ENCODE measurements at places on chromosomes 2 and 18.

DNA sequence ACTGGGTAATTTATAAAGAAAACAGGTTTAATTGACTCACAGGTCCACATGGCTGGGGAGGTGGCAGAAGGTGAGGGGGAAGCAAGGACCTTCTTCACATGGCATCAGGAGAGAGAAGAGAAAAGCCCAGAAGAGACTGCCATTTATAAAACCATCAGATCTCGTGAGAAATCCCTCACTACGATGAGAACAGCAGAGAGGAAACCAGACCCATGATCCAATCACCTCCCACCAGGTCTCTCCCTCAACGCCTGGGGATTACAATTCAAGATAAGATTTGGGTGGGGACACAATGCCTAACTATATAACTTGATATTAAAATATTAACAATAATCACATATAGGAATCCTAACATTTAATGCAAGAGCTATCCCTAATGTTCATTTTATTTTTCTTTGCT is 31.8 kb downstream of the MEMO1 start:
- DNase-seq, result no peak

- no peak for DNase-seq
Measured at GRCh38 chr2:187826023-187826422, 271.8 kb upstream of the TFPI start.

DNA sequence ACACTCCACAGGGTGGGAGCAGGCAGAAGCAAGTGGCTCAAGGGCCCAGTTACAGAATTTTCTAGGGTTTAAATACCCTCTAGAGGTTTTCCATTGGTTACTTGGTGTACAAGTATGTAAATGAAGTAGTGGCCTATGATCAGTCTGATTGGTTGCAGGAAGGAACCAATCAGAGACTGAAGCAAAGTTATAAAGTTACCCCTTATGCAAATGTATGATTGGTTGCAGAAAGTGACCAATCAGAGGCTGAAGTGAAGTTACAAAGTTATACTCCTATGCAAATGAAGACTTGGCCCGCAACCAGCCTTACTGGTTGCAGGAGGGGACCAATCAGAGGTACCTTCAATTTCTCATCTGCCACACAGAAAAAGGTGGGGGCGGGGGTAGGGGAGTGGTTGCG is 154.6 kb downstream of the INO80D start:
- no peak for DNase-seq

GRCh38 chr2:140759426-140760156 is 1371.2 kb downstream of the LRP1B start:
- DNase-seq, result no peak

DNA sequence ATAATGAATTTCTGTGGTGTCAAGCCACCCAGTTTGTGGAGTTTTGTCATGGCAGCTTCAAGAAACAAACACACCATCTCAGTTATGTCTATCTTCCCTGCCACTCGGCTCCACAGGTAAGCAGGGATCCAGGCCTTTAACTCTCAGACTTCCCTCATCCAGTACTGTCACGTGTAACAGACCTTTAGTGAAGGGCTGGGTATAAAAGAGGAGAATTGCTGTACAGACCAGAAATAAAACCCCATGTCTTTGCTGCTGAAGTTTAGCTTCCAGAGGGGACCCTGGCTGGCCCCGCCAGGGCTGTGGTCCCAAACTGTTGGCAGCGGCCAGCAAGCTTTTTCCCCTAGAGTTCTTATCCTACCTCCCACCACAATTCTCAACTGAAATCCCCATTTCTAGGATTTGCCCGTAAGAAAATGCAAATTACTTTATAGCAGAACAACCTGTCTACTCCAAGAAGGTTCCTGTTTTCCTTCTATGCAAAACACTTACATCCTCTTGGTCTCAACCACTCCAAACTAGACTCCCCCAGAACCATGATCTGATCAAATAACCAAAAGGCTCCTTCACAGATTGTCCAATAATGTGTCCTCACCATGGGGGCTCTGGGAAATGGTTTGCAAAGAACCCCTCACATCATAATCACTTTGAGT is 438.0 kb upstream of the ID2 start:
- DNase-seq, result no peak

DNA sequence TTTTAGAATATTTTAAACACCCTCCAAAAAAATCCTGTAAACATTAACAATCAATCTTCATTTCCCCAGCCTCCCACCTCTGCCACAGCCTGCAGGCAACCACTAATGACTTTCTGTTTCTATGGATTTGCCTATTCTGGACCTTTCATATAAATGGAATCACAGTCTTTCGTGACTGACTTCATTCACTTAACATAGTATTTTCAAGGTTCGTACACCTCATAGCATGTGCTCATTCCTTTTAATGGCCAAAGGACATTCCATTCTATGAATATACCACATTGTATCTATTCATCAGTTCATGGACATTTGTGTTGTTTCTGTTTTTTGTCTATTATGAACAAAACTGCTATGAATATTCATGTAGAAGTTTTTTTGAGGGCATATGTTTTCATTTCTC is 48.5 kb downstream of the NAT8 start:
- no peak for DNase-seq

DNA sequence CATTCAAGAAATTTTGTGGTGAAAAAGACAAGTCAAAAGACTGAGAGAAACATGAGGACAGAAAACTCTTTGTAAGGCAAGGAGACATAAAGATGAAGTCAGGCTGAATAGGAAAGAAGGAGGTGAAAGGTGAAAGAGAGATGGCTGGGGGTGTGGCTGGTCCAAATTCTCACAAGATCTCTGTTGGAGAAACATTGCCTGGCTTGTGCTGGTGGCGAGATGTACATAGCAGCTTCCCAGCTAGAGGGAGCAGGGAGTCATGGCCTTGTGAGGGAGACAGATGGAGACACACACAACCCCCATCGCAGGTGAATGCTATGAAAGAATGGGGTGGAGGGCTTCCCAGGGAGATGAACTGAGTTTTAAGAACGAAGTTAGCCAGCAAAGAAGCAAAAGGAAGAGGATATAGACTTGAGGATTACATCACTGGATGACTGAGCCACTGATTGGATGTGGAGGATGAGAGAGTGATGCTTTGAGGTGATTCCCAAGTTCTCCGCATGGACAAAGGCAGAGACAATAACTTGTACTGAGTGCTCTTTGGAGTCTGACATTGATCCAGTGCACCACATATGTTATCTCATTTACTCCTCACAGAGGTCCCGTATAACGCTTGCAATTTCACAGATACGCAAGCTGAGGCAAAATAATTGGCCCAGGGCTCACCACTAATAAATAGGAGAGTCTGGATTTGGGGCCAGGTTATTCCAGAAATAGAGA is 3.7 kb upstream of the EMX1 start:
- DNase-seq, result peak; percentile 72

- no peak for DNase-seq
Measured at GRCh38 chr2:55420871-55421270, 1.2 kb upstream of the CCDC88A start.

GRCh38 chr2:210558708-210559107 is 2.3 kb downstream of the CPS1 start:
- no peak for DNase-seq

GRCh38 chr2:9205963-9206948 is at the start of gene ASAP2:
TSS of gene ASAP2 (plus strand) at chr2:9206812. CDS start at chr2:9207105, 293 bp downstream.
- peak; percentile 83 for DNase-seq

DNA sequence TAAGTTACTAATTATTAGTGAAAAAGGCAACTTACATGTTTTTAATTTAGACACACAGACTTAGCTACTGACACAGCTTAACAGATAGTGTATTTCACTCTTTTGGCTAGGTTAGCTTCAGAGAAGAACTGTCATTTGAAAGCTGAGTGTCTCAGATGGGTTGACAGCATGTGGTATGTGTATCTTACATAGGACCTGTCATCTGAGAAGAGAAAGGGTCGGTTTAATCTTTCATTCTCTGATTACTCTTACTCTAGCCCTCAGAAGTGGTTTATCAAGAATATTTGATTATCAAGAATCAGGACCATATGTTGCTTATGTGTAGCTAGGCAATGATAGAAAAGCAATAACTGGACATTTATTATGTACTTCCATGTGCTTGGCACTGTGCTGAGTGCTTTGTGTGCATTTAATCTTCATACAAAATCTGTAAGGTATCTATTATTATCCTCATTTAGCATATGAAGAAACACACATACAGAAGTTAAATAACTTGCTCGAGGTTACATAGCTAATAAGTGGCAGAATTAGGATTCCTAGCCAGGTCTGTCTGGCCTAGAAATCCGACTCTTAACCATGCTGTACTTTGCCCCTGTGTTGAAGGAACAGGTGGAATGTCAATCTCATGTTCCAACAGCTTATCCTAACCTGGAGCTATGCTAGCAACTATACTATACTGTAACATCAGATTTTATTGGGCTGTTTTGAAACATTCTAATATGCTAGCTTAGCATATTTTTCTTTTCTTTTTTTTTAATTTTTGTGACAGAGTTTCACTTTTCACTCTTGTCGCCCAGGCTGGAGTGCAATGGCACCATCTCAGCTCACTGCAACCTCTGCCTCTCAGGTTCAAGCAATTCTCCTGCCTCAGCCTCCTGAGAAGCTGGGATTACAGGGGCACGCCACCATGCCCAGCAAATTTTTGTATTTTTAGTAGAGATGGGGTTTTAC is 28.4 kb downstream of the CFLAR start:
- DNase-seq, result no peak

DNA sequence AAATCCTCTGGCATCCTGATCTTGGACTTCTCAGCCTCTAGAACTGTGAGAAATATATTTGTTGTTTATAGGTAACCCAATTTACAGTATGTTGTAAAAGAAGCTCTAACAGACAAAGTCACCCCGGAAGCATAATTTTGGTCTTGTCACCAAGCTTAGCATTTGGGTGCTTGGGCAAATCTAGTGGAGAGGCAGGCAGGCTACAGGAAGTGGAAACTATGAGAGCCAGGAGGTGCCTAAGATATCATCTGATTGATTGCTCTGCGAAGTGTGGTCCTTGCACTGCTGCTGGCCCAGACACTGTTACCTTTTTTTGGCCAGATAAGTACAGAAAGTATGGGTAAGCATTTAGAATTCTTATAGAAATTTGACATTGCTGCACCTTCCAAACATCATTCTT is 102.9 kb downstream of the CDC42EP3 start:
- no peak for DNase-seq

GRCh38 chr18:11322006-11322405 is 172.6 kb upstream of the PIEZO2 start:
- no peak for DNase-seq

- peak; percentile 92 for DNase-seq
Measured at GRCh38 chr2:55119711-55120487, 69.6 kb upstream of the RTN4 start.

- DNase-seq, result no peak
Measured at GRCh38 chr2:176280867-176281658, 11.8 kb downstream of the MTX2 start.

- peak; percentile 81 for DNase-seq
Measured at GRCh38 chr2:85750587-85751575, 2.9 kb upstream of the ATOH8 start.

Data from WERI-Rb-1 (cell line).